ENCODE measurements at places on chromosomes 12 and 14. TPM values are rescaled to one million over a fixed set of nuclear protein-coding genes. Genes with fewer than 3 reads are reported as not detected.

ARG2 gene
- 4.0 TPM for polyA plus RNA-seq

MSRB3 gene
- polyA plus RNA-seq, result 23.1 TPM

SPIC gene
- 0.13 TPM for polyA plus RNA-seq

PLBD1 gene
- polyA plus RNA-seq, result 37.9 TPM

PPP2R5E gene
- 22.4 TPM for polyA plus RNA-seq

CLEC1A gene
- polyA plus RNA-seq, result 2.5 TPM

- DNase-seq, result no peak
Measured at GRCh38 chr14:73260574-73260973, 23.3 kb downstream of the PAPLN start.

DNA sequence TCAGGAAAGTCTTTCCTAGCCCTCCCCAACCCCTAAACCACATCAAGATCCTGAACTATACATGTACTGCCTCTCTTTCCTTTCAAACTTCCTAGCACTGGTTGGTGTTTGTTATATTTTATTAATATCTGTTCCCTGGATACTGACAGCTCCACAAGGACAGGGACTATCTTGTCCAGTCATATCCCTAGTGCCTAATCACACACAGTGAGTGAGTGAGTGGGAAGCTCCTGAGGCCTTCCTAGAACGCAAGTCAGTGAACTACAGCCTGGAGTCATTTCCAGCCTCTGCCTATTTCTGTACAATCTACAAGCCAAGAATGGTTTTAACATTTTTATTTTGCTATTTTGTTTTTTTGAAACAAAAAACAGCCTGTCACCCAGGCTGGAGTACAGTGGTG is 7.5 kb upstream of the ACTR6 start:
- DNase-seq, result no peak

GRCh38 chr12:32515137-32515873 is 115.9 kb downstream of the FGD4 start:
- DNase-seq, result no peak

DNA sequence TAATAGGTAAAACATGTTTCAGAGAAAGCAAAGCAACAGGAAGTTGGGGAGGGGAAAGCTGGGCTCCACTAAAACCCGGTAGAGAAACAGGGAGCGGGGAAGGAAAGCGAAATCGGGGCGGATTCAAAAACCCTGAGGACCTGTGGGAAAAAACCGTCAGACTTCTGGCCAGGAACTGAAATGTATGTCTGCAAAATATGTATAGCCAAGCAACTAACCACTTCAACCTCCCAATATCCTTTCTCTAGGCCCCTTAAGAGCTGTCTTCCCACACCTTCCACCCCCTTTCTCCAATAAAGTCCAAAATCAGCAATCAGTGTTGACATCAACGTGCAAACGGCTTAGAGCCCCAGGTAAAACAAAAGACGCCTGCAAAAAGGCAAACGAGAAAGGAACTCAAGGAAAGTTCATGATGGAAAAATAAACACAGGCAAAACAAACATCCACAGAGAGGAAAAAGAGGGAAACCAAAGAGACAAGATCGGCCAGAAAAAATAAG is 32.8 kb downstream of the SIX1 start:
- no peak for DNase-seq

DNA sequence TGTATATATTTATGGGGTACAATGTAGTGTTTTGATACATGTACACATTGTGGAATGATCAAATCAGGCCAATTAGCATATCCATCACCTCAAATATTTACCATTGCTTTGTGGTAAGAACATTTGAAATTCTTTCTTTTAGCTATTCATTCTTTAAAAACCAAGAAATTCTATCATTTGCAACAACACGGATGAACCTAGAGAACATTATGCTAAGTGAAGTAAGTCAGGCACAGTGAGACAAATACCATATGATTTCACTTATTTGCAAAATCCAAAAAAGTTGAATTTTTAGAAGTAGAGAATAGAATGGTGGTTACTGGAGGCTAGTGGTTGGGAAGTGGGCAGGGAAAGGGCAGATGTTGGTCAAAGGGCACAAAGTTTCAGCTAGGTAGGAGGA is 129.3 kb upstream of the PTPRQ start:
- no peak for DNase-seq

All from large intestine (tissue), 12 donors.